ENCODE measurements at places on chromosomes 5 and 9.

GRCh38 chr5:78527054-78527859 lies 121.3 kb downstream of the LHFPL2 start:
- no peak for ATAC-seq

DNA sequence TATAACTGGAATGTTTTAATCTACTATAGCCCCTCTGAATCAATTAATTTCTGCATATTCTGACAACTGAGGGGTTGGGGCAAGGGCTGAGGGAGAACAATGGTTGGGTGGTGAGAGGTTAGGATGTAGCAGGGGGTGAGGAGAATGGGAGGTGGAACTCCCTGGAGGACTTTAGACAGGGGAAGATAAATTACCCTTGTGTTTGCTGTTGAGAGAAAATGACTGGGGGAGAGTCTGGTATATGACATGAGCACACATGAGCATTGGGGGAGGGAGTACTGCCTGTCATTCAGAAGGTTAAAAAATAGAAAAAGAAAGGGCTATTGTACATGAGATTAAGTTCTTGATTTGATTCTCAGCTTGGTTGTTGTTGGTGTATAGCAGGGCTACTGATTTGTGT lies 37.2 kb upstream of the PAPPA start:
- no peak for ATAC-seq

GRCh38 chr5:179165421-179166170 lies 105.4 kb downstream of the ZNF354C start:
- ATAC-seq = no peak

GRCh38 chr9:98607787-98608186 lies 100.9 kb downstream of the GABBR2 start:
- no peak for ATAC-seq

- ATAC-seq = peak; percentile 39
These were observed 15.2 kb downstream of the GBGT1 start for GRCh38 chr9:133148199-133149129.

- no peak for ATAC-seq
These were observed 3.4 kb downstream of the ADGRD2 start for GRCh38 chr9:124453586-124454191.

DNA sequence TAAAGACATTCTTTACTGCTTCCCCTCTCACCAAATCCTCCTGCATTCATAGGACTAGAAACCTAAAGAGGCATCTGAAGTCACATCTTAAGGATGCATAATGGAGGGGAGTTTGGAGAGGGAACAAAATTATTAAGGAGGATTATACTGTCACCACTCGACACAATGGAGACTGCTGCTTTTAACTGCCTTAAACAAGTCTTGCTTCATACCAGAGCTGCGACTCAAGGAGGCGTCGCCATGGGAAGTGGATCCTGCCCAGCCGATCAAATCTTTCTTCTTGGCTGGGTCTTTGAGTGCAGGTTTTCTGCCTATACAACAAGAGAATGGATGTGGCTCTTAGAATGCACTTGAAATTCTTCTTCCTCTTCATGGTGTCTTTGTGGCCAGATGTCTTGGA lies 66.7 kb upstream of the FOXE1 start:
- no peak for ATAC-seq

DNA sequence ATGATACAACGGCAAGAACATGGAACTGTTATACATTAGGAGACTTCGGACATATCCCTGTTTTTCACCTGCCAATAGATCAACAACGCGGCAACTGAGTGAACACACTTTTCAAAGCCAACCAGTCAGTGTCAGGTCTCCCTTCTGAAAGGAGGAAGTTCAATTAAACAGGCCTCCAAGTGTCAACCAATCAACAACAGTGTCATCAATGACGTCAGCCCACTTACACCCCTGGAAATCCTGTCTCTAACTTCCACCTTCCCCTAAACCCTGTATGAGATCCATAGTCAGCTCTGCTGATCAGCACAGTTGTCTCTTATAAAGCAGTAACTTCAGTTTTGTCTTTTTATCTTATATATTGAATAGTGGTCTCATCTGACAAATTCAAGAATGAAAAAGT lies 36.6 kb downstream of the DMRT3 start:
- ATAC-seq = no peak

DNA sequence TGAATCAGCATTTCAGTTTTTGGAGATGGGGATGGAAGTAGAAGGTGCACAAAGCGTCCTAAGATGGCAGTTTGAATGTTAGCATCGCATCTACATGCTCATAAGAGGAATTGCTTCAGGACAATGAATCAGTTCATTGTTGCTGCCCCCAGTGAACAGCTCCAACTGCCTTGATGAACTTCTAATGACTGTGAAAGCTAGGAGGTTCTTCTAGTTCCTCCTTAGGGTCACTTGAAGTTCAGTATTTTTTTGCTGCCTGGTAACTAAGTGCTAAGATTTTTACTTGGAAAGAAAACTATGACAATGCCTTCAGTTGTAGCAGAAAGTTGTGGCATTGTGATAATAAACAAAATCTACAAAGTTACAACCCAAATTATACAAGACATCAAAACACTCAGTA lies 271.6 kb downstream of the RAB3C start:
- no peak for ATAC-seq

GRCh38 chr9:84027201-84027600 lies 46.6 kb downstream of the RMI1 start:
- ATAC-seq = no peak

GRCh38 chr5:135149956-135150723 lies 116.1 kb upstream of the PITX1 start:
- ATAC-seq = no peak

- ATAC-seq = no peak
These were observed 105.4 kb upstream of the PCAT7 start for GRCh38 chr9:94449486-94449885.

DNA sequence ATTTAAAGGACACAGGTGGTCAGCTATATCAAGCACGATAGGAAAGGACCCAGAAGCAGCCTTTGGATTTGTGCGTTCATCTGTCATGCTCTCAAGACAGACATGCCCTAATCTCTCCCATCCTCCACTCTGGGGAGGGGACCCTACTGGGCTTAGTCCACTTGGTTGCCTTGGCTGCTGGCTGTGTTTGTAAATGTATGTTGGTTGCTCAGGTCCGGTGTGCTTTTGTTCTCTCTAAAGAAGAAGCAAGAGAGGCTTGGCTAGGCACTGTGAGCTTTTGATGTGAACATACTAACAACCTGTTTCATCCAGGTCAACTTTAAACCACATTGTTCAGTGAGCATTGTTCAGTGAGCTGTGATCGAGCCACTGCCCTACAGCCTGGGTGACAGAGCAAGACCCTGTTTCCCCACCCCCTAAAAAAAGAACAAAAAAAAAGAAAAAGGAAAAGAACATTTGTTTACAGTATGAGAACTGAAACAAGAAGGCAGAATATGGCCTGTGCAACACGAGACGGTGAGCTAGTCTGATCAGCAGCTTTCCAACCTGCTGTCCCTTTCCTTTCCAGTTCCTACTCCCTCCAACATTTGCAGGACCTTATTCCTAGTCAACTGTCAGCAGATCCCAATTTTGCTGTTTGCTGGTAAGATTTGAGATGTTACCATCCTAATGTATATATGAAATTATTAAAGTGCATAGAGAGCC lies 228.3 kb downstream of the ARHGAP26 start:
- no peak for ATAC-seq
